Hematopoietic multipotent progenitor cell treated with erythropoietin and hydrocortisone succinate and interleukin-3 and kit ligand, for 4 days (in vitro differentiated cells): ENCODE measurements at places on chromosomes 2 and 18.

- peak; percentile 77 for DNase-seq
These were observed 2.1 kb downstream of the PCBP1 start for GRCh38 chr2:70089220-70089982.

- DNase-seq, result no peak
These were observed 111.2 kb downstream of the RAB3GAP1 start for GRCh38 chr2:135163306-135163705.

GRCh38 chr2:205659922-205660321 lies 22.4 kb upstream of the NRP2 start:
- DNase-seq, result no peak

GRCh38 chr18:79334496-79335233 lies 61.1 kb upstream of the NFATC1 start:
- no peak for DNase-seq

- DNase-seq, result peak; percentile 54
These were observed 45.7 kb downstream of the QPCT start for GRCh38 chr2:37389989-37390765.

GRCh38 chr2:31054842-31055388 lies 83.3 kb downstream of the GALNT14 start:
- no peak for DNase-seq

GRCh38 chr2:17282245-17282644 lies 236.0 kb downstream of the RAD51AP2 start:
- no peak for DNase-seq

GRCh38 chr2:215653344-215654030 lies 217.6 kb upstream of the FN1 start:
- DNase-seq, result peak; percentile 40

DNA sequence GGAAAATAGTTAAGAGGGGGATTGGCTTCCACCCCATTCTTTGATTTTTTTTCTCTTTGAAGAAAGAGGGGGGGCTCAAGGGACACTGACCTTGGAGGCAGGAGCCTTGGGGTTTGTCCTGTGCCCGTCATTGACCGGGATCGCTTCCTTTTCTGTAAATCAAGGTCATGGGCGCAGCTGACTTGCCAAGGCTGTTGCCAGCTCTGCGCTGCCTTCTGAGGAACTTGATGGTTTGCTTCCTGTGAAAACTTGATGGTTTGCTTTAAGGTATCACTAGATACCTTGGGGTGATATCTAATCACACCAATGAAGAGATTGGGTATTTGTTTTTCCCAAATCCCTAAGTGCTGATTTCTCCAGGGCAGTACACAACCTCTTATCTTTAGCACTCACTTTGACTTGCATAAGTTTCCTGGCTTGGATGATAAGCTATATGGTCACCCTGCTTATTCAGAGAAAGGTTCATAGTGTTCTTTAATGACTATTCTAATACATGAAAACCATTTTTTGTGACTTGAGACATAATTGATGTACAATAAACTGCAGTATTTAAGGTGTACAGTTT lies 56.0 kb downstream of the DGKD start:
- peak; percentile 35 for DNase-seq

DNA sequence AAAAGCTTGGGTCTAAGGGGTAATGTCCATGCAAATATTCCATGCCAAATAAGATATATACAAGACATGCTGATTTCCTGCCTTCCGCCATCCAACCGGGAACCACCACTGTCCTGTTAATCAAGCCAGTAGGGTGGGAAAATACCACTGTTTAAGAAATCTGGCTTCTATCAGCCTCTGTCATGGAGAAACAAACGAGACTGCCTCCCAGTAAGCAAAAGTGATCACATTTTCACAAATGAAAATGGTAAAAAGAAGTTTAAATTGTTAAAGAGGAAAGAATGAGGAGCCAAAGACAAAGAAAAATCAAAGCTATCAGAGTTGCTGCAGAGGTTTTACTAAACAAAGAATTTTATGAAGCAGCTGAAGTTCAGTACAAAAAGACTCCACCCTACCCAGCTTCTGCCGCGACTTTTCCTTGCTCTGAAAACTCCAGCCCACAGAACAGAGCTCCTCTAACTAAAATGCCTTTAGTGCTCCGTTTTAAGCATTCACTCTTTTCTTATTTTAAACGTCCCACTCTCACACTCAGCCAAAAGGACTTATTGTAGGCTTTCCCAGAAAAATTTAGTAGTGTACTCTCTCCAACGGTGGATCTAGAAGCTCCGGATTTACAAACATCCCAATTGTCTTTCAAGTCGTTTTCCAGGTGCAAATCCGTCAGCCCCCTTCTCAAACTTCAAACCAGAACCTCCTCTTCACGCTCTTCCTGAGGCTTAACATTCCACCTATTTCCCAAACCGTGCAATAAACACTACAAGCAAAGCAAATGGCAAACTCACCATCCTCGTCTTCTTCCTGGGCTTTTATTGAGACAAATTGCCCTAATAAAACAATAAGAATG lies 613 bp downstream of the COL5A2 start:
- no peak for DNase-seq

- no peak for DNase-seq
These were observed 43.9 kb downstream of the CROCC2 start for GRCh38 chr2:240949791-240950705.

DNA sequence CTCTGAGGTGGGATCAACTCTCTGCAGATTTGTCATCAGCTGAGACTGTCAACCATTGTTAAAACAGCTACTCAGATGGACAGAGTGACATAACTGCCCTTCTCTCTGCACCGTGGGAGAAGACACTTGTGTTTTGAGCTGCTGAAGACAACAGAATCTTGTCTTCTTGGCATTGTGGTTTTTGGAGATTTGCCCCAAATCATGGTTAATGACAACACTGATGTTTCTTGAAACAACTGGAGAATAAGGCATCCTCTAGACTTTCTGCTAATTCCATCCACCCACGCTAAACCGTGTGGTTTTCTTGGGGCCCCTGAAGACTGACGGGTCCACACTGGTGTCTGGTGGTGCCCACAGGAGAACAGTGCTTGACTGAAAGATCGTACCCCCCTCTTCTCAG lies 39.5 kb downstream of the SH3BP4 start:
- DNase-seq, result no peak

- no peak for DNase-seq
These were observed 219.0 kb upstream of the HS6ST1 start for GRCh38 chr2:128537646-128538045.

- DNase-seq, result no peak
These were observed 53.5 kb upstream of the TGFA start for GRCh38 chr2:70607121-70607561.
